HTR-8/SVneo (cell line): ENCODE measurements at places on chromosomes 11 and 22.

DNA sequence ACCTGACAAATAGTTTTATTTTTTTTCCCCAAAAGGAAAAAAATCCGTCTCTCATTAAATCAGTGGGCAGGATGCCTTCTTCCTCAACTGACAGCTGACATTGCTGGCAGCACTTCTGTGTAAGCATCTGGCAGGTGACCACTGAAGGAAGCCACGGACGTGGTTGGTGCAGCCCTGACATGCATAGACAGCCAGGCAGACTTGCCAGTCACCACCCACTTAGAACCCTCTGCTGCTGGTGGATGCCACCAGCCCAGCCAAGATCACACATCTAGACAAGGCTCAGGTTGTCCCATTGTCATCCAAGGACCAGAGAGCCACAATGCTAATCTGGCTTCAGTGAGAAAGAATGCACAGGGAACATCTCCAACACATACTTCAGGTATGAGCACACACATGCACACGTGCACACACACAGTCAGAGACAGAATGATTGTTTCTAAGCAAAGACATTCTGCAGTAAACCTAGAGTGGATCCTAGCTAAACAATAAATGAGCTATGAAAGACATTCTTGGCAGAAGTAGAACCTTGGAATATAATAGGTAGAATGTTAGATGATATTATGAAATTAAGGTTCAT, 49.8 kb upstream of the BMAL1 start:
- no peak for DNase-seq

- DNase-seq = no peak
These were observed 230.0 kb downstream of the CTTN start for GRCh38 chr11:70628176-70628854.

DNA sequence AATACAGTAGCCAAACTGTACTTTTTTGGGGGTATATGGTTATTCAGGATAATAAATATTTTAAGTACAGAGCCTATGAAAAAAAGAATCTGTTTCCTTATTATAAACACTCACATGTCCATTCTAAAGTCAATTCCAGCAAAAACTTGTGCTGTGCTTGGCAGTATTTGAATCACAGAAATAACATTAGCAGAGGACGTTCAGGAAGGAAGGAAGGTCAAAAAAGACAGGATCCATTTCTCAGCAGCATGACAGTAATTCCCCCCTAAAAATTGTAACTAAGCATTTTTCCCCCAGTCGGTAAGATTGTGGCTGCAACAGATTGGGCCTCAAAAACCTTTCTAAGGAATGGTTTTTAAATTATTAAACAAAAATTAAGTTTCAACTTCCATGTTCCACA, 124.8 kb downstream of the ATG16L2 start:
- no peak for DNase-seq

DNA sequence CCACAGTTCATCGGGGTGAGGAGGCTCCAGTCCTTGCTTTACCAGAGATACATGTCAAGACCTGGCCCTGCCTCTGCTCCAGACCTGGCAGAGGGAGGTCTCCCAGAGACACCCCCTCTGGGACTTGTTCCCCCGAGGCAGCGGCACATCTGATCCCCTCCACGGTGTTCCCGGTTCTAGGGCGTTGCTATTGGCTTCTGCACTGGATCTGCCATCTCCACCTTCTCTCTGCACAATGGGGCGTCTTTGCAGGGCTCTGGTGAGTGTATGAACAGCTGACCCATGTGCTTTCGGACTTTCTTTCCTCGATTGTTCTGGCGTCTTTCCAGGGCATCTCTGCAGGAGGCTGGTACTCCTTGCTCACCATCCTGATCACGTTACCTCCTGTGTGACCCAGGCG, 930.4 kb downstream of the TBC1D22A start:
- no peak for DNase-seq

- no peak for DNase-seq
These were observed 565.0 kb downstream of the LRRC4C start for GRCh38 chr11:40894501-40894900.

DNA sequence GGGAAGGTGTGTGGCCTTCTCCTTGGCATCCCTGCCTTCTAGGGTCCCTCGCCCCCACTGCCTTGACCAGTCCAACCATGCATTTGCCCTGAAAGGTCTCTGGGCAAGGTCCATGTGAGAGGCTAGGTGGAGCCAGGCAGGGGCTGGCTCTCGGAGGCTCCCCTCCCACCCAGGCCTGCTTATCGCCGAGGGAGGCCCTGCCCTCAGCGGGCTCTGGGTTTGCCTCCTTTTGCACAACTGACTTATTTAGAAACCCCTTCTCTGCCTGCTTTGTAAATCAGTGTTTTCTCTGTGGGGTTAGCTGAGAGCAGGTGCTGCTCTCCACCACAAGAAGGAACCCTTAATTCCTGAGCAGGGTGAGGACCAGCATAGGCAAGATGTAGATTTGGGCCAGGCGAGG, 47.7 kb downstream of the CD82 start:
- no peak for DNase-seq

DNA sequence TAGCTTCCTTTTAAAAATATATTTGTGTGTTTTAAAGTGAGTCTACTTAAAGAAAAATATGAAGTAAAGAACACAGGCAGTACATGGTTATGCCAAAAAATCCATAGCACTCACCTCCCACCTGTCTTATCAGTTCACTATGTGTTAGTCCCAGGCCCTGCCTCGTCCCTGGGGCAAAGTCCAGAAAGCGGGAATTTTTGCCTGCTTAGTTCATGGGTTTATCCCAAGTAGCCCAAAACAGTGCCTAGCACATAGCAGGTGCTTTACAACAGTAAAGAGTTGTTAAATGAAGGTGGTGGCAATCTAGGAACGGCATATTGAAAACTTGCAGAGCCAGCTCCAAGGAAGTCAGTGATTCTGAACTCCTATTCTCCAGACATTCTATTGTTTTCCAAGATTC, 154.0 kb downstream of the MN1 start:
- DNase-seq = no peak

GRCh38 chr11:76801736-76802135, 18.6 kb downstream of the TSKU start:
- DNase-seq = no peak

GRCh38 chr11:44016131-44016530, 31.6 kb upstream of the ACCSL start:
- no peak for DNase-seq

DNA sequence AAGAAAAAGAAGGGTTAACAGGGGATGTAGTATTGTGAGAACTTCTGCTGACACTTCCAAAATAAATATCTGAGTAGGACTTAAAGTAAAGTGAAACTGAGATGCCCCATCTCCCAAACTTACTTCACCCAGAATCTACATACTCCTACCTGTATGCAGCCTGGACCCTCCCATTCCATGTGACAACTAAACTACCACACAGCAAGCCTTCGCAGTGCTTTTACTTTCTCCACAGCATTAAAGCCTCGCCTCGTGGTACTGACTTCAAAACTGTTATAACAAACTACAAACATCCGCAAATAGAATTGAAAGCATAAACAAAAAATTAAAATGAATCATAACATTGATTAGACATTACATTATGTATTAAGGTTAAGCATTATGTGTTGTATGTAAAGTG, 985 bp downstream of the MPZL2 start:
- no peak for DNase-seq

GRCh38 chr11:109027851-109028250, 363.0 kb downstream of the DDX10 start:
- no peak for DNase-seq
